ENCODE measurements at places on chromosomes 5 and 9. TPM values are rescaled to one million over a fixed set of nuclear protein-coding genes. Genes with fewer than 3 reads are reported as not detected.

- no peak for DNase-seq
Observed at GRCh38 chr5:148467958-148468357, 84.2 kb downstream of the FBXO38 start.

GRCh38 chr9:10050016-10050415, 562.8 kb downstream of the PTPRD start:
- no peak for DNase-seq

DNA sequence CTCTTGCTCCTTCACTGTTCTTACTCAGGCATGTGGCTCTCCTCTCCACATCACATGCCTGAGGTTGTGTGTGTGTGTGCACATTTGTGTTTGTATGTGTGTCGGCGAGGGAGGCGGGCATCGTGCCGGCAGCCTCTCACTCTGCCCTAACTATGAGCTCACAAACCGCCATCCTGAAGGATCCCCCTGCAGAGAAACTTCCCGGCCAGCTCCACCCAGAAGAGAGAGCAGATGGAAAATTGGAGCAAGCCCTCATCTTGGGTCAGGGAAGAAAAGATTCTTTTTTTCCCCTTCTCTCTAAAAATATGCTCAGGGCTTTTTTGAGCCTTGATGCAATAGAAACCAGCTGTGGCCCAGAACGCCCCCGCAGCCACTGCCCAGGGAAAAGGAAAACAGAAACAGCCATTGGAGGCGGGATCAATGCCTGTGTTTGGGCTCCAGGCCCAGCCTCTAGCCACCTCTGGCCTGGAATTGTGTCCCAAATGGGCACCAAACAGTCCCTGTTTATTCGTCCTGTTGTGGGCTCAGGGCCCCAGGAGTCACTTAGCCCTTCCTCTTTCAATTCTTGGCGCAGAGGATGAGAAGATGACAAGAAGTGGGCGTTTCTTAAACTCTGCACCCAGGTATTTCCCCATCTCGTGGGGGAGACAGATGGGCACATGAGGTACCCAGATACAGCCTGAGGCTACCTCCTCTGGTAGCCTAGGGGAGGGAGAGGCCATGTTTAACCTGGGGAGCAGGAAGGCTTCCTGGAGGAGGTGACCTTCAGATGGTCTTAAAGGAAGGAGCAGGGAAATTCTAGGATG, 151.5 kb downstream of the RGS3 start:
- DNase-seq: no peak

DNA sequence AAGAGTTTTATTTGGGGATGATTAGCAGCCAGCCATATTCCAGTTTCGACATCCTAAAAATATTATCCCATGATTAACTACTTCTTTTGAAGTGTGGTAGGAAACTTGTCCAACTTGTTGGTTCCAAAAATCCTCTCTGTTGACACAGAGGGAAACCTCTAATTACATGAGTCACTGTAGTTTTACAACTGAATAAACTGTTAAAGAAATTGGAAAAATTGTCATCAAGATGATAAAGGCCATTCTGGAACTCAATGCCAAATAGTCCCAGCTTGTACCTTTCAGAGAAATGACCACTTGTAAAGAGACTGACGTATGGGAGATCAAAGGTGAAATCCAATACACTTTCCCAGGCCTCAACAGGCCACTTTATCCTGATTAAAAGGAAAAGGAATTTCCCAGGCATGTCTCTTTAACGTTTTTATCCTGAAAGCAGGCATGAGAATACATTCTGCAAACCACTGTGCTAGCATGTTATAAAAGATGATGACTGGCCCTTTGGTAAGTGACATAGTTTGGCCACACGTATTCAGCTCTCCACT, 261.6 kb downstream of the GLIS3 start:
- DNase-seq: no peak

- DNase-seq: no peak
Observed at GRCh38 chr9:4836676-4837075, 43.9 kb downstream of the RCL1 start.

TAF11L14 gene
- total RNA-seq: not detected

PCDHA6 gene
- total RNA-seq: not detected
